ENCODE measurements at places on chromosomes 12 and 14.

- DNase-seq = no peak
Measured at GRCh38 chr12:90729736-90730135, 225.2 kb downstream of the CCER1 start.

DNA sequence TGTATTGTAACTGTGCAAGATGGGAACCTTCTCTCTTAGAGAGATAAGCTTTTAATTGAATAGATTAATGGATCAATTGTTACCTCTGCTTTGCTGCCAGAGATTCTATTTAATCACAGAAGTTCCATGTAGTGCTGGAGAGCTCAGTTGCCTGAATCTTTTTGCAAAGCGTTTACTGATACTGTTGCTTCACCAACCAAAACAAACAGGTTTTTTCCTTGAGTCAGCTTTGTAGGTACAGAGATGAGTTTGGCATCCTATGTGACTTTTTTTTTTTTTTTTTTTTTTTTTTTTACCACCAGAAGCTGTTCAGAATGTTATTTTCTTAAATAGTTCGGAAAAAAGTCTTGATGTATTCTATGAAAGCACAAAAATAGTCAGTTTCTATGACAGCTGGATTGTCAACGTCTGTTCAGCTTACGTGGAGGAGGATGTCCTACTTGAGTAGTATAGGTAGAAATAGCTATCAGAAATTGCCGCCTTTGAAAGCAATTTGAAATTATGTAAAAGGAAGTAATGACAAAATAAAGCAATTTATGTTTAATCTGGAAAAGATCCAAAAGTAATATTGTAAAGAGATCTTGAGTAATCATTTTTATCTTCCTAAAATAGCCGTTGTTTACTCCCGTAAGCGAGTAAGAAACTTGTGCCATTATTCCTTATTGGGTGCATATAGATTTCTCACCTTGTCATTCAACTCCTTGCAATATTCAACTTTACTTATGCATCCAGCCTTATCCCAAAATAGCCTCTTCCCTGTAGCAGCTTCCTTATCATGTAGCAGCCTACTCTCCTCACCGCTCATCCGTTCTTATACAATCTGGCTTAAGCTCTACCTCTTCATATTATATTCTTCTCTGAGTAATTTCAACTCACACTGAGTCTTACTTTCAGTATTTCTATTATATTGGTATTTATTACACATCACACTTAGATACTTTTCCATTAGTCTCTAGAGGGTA lies 5.2 kb downstream of the LRRK2 start:
- no peak for DNase-seq

GRCh38 chr12:64352181-64352580 lies 38.4 kb downstream of the C12orf56 start:
- no peak for DNase-seq

- no peak for DNase-seq
Measured at GRCh38 chr12:98799146-98799810, 154.2 kb downstream of the APAF1 start.

GRCh38 chr12:111227476-111228420 lies 141.1 kb downstream of the PHETA1 start:
- no peak for DNase-seq

- DNase-seq = no peak
Measured at GRCh38 chr12:104180374-104180773, 35.2 kb upstream of the TXNRD1 start.

GRCh38 chr12:76866151-76866567 lies 12.7 kb downstream of the CSRP2 start:
- DNase-seq = no peak

DNA sequence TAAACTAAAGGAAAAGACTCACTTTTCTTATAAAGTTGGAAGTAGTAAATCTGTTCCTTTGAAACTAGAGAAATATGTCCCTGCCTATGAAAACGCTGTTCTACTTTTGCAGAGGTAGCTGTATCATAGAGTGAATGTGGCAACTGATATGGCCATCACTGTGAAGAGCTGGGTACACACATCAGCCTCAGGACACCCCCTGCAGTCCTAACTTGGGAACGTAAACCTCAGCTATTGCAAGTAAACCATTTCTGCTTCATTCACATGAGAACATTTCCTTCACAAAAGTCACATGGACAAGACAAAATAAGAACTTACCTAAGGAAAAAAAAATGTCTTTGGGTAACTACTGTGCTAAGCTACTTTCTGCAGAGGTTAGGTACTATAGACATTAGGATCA lies 233.3 kb upstream of the PPFIA2 start:
- DNase-seq = peak; percentile 49

DNA sequence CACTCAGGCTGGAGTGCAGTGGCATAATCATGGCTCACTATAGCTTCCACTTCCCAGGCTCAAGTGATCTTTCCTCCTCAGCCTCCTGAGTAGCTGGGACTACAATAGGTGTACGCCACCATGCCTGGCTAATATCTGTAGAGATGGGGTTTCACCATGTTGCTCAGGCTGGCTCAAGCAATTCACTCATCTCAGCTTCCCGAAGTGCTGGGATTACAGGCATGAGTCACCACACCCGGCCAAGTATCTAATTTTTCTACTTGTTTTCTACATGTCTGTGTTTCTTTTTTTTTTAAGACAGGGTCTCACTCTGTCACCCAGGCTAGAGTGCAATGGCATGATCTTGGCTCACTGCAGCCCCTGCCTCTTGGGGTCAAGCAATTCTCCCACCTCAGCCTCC lies 119.7 kb upstream of the MED13L start:
- no peak for DNase-seq

DNA sequence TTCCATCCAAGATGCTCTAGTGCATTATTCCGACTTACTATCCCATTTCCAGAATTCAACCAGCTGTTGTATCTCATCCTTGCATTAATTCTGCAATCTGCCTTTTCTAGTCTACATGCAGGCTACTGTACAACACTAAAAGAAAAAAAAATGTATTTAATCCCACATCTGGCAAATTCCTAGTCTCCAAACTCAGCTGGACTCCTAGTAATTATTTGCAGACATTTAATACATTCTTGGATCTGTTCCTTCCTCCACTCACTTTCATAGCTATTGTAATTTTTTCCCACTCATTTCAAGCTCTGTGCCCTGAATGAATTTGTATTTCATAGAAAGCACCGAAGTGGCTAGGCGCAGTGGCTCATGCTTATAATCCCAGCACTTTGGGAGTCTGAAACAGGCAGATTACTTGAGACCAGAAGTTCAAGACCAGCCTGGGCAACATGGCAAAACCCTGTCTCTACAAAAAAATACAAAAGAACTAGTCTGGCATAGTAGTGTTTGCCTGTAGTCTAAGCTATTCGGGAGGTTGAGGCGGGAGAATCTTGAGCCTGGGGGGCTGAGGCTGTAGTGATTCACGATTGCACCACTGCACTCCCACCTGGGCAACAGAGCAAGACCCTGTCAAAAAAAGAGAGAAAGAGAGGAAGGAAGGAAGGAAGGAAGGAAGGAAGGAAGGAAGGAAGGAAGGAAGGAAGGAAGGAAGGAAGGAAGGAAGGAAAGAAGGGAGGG lies 39.5 kb upstream of the YAF2 start:
- no peak for DNase-seq

- peak; percentile 65 for DNase-seq
Measured at GRCh38 chr14:60723116-60723906, 840 bp downstream of the SIX4 start.

DNA sequence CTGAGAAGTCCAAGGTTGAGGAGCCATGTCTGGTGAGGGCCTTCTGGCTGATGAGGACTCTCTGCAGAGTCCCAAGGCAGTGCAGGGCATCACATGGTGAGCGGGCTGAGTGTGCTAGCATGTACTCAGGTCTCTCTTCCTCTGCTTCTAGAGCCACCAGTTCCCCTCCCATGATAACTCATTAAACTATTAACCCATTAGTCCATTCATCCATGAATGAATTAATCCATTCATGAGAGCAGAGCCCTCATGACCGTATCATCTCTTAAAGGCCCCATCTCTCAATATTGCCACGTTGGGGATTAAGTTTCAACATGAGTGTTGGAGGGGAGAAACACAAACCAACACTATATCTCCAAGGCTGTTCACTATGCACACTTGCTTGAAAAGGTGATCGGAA lies 83.7 kb downstream of the TMEM30B start:
- no peak for DNase-seq

- no peak for DNase-seq
Measured at GRCh38 chr14:48614003-48614402, 938.6 kb upstream of the MDGA2 start.

DNA sequence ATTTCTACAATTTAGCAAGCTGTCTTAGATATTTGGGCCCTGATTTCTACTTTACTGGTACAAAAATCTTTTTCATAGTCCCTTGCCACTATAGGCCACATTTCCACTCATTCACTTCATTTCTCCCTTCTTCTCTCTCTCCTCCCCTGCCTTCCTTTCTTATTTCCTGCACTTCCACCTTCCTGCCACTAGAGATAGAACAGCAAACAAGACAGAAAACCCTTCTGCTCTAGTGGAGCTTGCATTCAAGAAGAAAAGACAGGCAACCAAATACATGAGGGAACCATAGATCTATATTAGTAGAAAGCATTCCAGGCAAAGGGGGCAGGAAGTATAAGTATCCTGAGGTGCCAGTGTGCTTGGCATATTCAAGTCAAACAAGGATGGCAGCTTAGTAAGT lies 623.5 kb downstream of the FLRT2 start:
- DNase-seq = no peak

DNA sequence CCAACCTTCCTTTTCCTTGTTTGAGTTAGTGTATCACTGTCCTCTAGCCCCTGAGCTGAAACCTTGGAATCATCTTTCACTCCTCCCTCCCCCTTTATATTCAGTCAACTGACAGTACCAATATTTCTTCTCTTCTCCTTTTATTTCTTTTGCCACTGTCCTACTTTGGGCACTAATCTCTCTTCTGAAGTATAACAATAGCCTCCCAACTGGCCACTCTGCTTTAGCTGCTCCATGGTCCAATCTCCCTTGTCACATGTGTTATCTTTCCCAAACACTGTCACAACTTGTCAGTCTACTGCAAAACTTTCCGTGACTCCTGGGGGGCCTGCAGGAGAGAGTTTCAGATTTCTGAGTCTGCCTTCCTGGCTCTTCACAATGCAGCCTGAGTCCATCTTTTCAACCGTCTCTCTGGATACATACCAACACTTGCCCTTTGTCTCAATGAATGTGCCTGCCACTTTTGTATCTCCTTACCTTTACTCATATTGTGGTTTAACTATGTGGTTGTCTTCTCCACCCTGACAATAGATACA lies 471.2 kb downstream of the DIO2 start:
- no peak for DNase-seq

Measured in kidney tubule cell (primary cell).